Anterior cingulate cortex (tissue), 58 donors: ENCODE measurements at places on chromosomes 2 and 18.

GRCh38 chr2:191015239-191015638 lies 1.3 kb upstream of the STAT1 start:
- DNase-seq = no peak

GRCh38 chr18:79121746-79122474 lies 52.7 kb downstream of the ATP9B start:
- no peak for DNase-seq

- DNase-seq = no peak
These were observed 28.2 kb upstream of the AMMECR1L start for GRCh38 chr2:127913808-127914457.

DNA sequence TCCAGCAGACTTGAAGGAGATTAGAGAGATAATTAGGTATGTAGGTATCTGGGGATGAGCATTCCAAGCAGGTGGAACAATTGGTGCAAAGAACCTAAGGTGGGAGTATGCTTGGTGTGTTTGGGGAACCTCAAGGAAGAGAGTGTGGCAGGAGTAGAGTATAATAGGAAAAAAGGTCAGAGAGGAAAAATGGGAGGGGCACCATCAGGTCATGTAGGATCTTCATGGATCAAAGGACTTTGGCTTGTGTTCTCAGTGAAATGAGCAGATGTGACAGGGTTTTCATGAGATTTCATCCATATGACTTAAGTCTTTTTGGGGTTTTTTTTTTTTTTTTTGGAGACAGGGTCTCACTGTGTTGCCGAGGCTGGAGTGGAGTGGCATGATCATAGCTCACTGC lies 47.3 kb downstream of the RBBP8 start:
- DNase-seq = no peak

DNA sequence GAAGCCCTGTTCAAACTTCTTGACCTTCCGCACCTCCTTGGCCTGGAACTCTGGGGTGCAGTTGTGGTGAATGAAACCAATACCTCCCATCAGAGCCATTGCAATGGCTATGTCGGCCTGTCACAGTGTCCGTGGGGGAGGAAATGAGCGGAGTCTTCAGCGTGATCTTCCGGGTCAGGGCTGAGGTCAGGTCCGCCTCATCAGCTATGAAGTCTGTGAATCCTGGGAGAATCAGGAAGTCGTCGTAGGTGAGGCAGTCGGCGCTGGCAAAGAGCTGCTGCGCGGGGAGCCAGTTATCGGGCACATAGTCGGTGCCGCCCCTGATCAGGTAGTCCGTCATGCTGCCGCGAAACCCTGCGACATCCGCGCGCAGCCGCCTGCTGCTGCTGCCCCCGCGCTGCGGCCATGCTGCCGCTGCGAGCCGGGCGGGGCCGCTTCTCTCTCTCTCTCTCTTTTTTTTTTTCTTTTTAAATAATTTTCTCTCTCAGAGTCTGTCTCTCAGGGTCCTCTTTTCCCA lies 154.1 kb upstream of the ZSWIM2 start:
- no peak for DNase-seq
